CD4-positive, alpha-beta T cell (primary cell): ENCODE measurements at places on chromosomes 5 and 9.

DNA sequence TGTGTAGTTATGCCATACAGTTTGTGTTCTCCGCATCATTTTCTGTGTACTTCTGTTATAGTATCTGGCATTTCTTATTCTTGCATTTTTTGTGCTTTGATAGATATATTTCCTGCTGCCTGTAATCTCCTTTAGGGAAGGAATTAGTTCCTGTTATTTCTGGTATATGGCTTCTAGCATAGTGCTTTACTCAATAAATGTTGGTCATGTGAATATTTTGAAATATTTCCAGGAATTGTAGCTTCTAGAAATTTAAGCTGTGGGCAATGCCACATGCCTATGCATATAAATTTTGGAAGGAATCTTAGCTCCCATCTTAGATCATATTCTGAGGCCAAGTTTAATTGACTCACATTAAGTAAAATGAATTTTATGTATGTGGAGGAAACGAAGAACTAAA is 11.5 kb upstream of the PRRC1 start:
- H3K36me3 ChIP-seq: no peaks in the 10 kb centered on the region
- H3K4me1 ChIP-seq: no peaks in the 10 kb centered on the region
- H3K27me3 ChIP-seq: no peaks in the 10 kb centered on the region
- DNase-seq: no peak

- no peaks in the 10 kb centered on the region for H3K4me1 ChIP-seq
- no peaks in the 10 kb centered on the region for H3K27me3 ChIP-seq
- no peak overlapping the region for H3K27ac ChIP-seq
- no peak for DNase-seq
- H3K4me3 ChIP-seq: no peak overlapping the region
- H3K36me3 ChIP-seq: no peaks in the 10 kb centered on the region
These were observed 427.8 kb downstream of the CDH9 start for GRCh38 chr5:26610577-26610976.

DNA sequence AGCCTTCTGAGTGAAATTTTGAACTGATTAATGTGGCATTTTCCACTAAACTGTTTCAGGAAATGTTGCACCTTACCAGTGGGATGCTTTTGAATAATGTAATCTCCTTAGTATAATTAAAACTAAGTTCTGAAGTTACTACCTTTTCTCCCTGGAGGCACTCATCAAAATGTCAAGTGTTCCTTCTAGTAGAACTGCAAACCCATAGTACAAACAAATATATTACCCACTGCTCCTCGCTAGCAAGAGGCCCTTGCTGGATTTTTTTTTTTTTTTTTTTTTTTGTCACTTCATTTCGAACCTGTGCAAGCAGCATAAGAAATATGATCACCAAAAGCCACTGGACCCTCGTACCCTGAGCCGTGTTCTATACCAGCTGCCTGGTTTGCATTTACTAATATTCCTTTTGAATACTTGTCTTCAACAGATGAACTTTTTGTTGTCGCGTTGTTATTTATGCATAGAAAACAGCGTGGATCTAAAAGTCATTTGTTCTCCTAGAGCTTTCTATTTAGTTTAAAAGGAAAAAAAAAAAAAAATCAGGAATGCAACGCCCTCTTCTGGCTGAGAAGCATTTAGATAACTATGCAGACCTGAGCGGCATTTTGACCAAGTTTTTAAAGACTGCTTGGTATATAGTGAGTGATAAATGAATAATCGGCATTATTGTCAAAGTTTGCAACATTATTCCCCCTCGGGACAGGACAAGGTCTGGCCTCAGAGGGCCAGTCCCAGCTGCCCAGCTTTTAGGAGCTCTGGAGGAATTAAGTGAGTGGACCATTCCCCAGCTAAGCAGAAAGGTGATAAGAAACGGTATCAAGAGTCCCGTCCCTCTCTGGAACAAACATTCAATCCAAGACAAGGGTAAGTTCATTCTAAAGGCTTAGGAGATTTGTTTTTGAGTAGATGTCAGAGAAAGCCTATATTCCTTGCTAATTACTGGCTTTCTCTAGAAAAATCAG is 162.5 kb upstream of the KIF2A start:
- DNase-seq: no peak
- no peak overlapping the region for H3K27ac ChIP-seq
- no peaks in the 10 kb centered on the region for H3K4me1 ChIP-seq

- H3K27me3 ChIP-seq: no peaks in the 10 kb centered on the region
- no peak overlapping the region for H3K4me3 ChIP-seq
- DNase-seq: no peak
- H3K27ac ChIP-seq: no peak overlapping the region
These were observed 28.6 kb upstream of the SELENOP start for GRCh38 chr5:42840269-42840668.

DNA sequence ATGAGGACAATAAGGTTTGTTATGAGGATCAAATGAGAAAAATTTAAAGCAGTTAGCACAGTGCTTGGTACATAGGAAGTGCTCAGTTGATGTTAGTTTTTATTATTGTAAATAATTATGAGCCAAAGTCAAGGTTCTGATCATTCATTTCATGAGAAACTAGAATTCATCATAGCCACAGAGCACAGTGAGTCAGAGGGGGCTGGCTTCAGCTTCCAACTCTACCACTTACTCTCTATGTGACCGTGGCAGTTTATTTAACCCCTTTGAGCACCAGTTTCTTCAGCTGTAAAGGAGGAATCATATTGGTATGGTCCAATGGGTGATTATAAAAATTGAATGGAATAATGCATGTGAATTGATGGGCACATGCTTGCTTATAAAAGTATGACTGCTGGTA is 39.4 kb downstream of the KLHL3 start:
- H3K27me3 ChIP-seq: no peaks in the 10 kb centered on the region
- no peaks in the 10 kb centered on the region for H3K36me3 ChIP-seq
- DNase-seq: no peak
- H3K27ac ChIP-seq: peak overlapping the region; percentile 65

GRCh38 chr5:159971931-159972461 is 36.9 kb upstream of the TTC1 start:
- DNase-seq: no peak
- H3K27ac ChIP-seq: no peak overlapping the region
- H3K27me3 ChIP-seq: peaks cover 47% of the 10 kb centered on the region

- no peaks in the 10 kb centered on the region for H3K4me1 ChIP-seq
- no peak overlapping the region for H3K27ac ChIP-seq
- no peaks in the 10 kb centered on the region for H3K36me3 ChIP-seq
- H3K27me3 ChIP-seq: no peaks in the 10 kb centered on the region
- DNase-seq: no peak
- H3K4me3 ChIP-seq: no peak overlapping the region
These were observed 71.8 kb downstream of the EGFLAM start for GRCh38 chr5:38330207-38330606.

- no peaks in the 10 kb centered on the region for H3K36me3 ChIP-seq
- DNase-seq: no peak
- H3K27ac ChIP-seq: no peak overlapping the region
- H3K4me3 ChIP-seq: peak overlapping the region; percentile 54
- H3K27me3 ChIP-seq: peaks cover 99% of the 10 kb centered on the region
These were observed 19.9 kb downstream of the CDKN2A start for GRCh38 chr9:21974343-21974721.

DNA sequence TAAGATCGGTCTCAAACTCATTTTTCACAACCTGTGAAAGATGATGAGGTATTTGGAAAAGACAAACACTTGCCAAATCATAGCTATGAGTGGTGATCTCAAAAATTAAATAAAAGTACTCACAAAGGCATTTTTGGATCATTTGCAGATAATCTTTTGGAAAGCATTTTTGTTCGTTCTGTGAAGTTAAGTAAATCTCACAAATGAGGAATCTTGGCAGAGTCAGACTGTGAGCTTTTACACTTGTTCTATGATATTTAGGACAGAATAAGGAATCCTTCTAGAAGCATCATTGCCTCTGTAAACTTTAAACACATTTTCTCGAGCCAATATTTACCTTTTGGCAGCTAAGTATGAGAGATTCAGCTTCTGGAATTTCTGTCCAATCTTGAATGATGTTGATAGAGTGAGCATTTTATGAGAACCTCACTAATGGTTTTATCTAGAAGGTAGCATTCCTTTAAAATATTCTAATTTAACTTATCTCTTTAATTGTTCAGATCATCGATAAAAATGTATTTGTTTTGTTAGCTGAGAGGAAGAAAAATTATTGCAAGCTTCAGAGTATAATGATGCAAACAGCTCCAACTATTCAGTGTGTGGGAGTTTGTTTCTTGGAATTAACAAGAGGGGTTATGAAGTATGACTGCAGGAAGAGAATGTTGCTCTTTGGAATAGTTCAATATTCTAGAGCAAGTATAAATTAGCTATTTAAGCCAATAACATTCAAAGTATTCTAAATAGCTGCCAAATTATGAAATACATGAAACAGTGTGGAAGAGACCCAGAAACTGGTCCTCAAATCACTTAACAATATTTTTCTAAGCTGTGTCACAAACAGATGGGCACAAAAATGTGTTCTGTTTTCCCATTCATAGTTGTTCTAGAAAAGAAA is 48.6 kb upstream of the SLCO6A1 start:
- H3K27me3 ChIP-seq: no peaks in the 10 kb centered on the region
- no peaks in the 10 kb centered on the region for H3K36me3 ChIP-seq
- no peaks in the 10 kb centered on the region for H3K4me1 ChIP-seq
- H3K27ac ChIP-seq: no peak overlapping the region

- no peak for DNase-seq
- H3K36me3 ChIP-seq: no peaks in the 10 kb centered on the region
- H3K27ac ChIP-seq: no peak overlapping the region
These were observed 164.4 kb downstream of the TLR4 start for GRCh38 chr9:117868594-117868993.

- no peaks in the 10 kb centered on the region for H3K27me3 ChIP-seq
- peaks cover 80% of the 10 kb centered on the region for H3K4me1 ChIP-seq
- H3K36me3 ChIP-seq: peaks cover 8% of the 10 kb centered on the region
- H3K4me3 ChIP-seq: no peak overlapping the region
These were observed 29.3 kb downstream of the PRRC2B start for GRCh38 chr9:131423171-131423581.

DNA sequence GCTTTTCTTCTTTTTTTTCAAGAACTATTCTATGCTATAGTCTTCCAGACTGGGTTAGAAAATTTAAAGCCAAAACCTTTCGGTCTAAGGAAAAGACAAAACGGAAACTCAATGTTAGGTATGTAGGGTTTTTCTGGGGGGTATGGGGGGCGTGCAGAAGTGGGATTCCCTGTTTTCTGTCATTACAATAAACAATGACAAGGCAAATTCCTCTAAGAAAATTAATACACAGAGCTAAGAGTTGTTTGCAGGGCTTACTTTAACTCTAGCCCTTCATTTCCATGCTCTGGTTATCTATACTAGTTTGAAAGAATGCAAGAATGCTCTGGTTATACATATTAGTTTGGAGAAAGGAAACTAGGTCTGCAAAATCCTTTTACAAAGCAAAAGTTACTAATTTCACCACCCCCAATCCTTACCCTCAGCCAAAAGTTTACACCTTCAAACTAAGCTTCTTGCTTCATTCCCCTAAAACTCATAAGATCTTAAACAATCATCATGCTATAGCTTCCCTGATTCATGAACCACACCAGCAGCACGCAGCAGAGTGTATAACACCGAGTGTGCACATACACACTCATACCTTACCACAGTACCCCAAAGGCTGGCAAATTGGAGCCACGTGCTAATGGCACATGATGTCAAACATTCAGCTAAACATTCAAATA is 89.1 kb upstream of the NR5A1 start:
- no peak overlapping the region for H3K27ac ChIP-seq
- H3K27me3 ChIP-seq: peaks cover 11% of the 10 kb centered on the region
- no peak overlapping the region for H3K4me3 ChIP-seq
- no peaks in the 10 kb centered on the region for H3K36me3 ChIP-seq

GRCh38 chr9:132694144-132694543 is 23.9 kb downstream of the GTF3C4 start:
- no peaks in the 10 kb centered on the region for H3K4me1 ChIP-seq
- DNase-seq: peak; percentile 50
- no peaks in the 10 kb centered on the region for H3K27me3 ChIP-seq
- peaks cover 16% of the 10 kb centered on the region for H3K36me3 ChIP-seq
- no peak overlapping the region for H3K27ac ChIP-seq

- no peaks in the 10 kb centered on the region for H3K36me3 ChIP-seq
- H3K27me3 ChIP-seq: no peaks in the 10 kb centered on the region
- no peak for DNase-seq
- H3K4me3 ChIP-seq: no peak overlapping the region
- H3K4me1 ChIP-seq: peaks cover 23% of the 10 kb centered on the region
- H3K27ac ChIP-seq: no peak overlapping the region
These were observed 87.1 kb downstream of the CEMIP2 start for GRCh38 chr9:71681104-71681707.

DNA sequence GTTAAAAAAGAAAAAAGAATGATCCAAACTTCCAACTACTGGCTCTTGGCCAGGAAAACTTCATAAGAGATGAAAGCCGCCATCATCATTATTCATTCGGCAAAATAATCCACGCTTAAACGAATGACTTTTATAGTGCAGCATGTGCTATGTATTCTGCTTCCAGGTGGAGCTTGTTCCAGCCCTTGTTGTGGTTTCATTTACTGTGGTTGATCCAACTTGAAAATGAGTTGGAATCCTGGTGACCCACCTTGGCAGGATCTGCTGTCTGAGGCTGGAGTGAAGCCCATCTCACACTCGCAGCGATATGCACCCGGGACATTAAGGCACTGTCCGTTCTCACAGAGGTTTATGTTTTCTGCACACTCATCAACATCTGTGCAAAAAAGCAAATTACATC is 209.6 kb downstream of the FBN2 start:
- H3K27me3 ChIP-seq: no peaks in the 10 kb centered on the region
- no peaks in the 10 kb centered on the region for H3K36me3 ChIP-seq
- no peaks in the 10 kb centered on the region for H3K4me1 ChIP-seq
- no peak for DNase-seq
- no peak overlapping the region for H3K27ac ChIP-seq
- no peak overlapping the region for H3K4me3 ChIP-seq

GRCh38 chr5:8766448-8766847 is 779.4 kb downstream of the SEMA5A start:
- no peaks in the 10 kb centered on the region for H3K27me3 ChIP-seq
- no peak overlapping the region for H3K27ac ChIP-seq
- DNase-seq: no peak
- H3K36me3 ChIP-seq: no peaks in the 10 kb centered on the region
- H3K4me3 ChIP-seq: no peak overlapping the region

GRCh38 chr9:35112257-35113020 is 3.2 kb downstream of the ATOSB start:
- H3K4me1 ChIP-seq: peaks cover 64% of the 10 kb centered on the region
- no peak overlapping the region for H3K4me3 ChIP-seq
- H3K36me3 ChIP-seq: peaks cover 12% of the 10 kb centered on the region

GRCh38 chr9:12880406-12881015 is 105.7 kb downstream of the LURAP1L start:
- H3K27ac ChIP-seq: no peak overlapping the region
- H3K27me3 ChIP-seq: no peaks in the 10 kb centered on the region
- DNase-seq: no peak
- H3K4me1 ChIP-seq: no peaks in the 10 kb centered on the region

DNA sequence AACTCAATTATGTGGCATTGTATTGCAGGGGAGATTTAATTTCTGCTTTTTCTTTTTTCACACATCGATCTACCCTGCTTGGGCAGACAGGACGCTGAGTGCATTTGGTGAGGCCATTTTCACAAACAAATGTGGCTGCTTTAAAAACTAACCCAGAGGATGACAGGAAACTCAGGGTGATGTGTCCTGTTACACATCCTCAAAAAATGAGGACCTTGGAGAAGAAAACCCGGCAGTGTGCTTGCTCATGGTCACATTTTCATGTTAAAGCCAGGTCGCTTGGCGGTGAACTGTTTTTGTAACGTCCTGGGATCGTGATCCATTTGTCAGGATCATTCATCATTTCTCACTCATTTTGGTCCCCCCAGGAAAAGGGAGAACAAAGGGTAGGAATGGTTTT is 478.3 kb upstream of the ADAMTS16 start:
- H3K4me1 ChIP-seq: no peaks in the 10 kb centered on the region
- no peak overlapping the region for H3K4me3 ChIP-seq
- DNase-seq: no peak
- no peaks in the 10 kb centered on the region for H3K36me3 ChIP-seq
- no peak overlapping the region for H3K27ac ChIP-seq
